ENCODE measurements at places on chromosomes 12 and 14.

GRCh38 chr12:116015525-116015924, 262.0 kb downstream of the MED13L start:
- peak; percentile 8 for DNase-seq

DNA sequence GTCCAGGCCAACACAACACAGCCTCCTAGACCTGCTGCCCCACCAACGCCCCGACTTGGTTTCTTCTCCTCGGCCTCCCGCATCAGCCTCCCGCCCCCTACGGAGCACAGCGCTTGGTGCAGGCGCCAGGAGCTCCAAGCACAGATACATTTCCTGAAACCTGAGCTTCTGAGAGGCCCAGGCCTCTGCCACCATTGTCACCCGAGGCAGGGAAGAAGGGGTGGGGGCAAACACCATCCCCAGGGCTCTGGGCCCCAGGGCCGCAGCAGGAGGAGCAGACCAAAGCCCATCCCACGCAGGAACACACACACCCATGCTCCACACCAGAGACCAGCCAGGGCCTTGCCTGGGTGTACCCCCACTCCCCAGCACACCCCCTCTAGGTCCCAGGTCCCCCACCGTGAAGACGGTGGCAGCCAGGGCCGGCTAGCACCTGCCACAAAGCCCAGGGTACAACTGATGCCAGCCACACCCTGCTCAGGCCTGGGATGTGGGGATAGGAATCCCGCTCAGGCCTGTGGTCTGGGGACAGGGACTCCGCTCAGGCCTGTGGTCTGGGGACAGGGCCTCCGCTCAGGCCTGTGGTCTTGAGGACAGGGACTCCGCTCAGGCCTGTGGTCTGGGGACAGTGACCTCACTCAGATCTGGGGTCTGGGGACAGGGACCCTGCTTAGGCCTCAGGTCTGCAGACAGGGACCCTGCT, 5.4 kb downstream of the JAG2 start:
- DNase-seq = no peak

- DNase-seq = no peak
Measured at GRCh38 chr14:61221906-61222305, 59.2 kb downstream of the TMEM30B start.

DNA sequence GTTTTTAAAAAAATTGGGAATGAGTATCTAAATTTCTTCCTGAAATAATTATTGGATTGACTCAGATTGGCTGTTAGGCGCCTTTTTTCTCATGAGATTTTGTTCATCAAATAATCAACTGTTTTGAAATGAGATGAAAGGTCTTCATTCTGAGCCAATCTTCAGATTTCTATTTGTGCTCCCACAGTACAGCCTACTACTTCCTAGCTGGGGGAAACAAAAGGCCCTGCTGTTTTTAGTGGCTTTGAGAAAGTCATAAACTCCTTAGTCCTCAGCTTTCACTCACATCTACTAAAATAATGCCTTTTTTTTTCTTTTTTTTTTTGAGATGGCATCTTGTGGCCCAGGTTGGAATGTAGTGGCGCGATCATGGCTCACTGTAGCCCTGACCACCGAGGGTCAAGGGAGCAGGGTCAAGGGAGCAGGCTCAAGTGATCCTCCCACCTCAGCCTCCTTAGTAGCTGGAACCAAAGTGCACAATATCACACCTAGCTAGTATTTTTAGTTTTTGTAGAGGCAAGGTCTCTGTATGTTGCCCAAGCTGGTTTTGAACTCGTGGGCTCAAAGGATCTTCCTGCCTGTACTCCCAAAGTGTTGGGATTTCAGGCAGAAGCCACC, 15.2 kb downstream of the NACA start:
- DNase-seq = no peak

DNA sequence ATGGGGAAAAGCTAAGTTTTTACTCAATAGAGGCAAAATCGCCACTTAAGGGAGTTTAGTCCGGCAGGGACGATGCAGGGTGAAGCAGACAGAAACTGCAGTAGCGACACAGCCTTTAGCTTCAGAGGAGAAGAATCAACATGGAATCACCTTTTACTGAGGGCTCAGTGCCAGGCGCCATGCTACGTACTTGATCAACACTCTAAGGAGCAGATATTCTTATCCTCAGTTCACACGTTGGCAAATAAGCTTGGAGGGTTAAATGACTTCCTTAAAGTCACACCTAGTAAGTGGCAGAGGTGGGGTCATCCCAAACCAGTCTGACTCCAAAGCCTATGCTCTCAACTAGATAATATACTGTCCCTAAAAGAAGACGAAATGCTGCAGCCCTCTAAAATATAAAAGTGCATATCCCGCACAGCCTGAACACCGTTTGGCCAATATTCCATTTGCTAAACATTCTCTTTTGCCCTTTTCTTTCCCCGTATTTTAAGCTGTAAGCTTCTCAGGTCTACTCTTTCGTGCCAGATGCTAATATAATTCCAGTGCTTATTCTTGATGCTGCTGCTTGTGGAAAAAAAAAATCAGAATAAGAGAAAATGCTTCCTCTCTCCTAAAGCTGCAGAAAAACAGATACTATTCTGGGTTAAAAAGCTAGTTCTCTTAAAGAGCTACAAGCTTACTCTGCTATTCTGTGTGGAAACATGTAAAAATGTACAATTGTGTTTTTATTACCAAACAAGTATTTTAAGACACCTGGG, 10.9 kb downstream of the CCDC92 start:
- DNase-seq = no peak

GRCh38 chr14:55025948-55026347, 951 bp downstream of the WDHD1 start:
- no peak for DNase-seq

GRCh38 chr12:66345956-66346355, 43.7 kb downstream of the HELB start:
- no peak for DNase-seq

DNA sequence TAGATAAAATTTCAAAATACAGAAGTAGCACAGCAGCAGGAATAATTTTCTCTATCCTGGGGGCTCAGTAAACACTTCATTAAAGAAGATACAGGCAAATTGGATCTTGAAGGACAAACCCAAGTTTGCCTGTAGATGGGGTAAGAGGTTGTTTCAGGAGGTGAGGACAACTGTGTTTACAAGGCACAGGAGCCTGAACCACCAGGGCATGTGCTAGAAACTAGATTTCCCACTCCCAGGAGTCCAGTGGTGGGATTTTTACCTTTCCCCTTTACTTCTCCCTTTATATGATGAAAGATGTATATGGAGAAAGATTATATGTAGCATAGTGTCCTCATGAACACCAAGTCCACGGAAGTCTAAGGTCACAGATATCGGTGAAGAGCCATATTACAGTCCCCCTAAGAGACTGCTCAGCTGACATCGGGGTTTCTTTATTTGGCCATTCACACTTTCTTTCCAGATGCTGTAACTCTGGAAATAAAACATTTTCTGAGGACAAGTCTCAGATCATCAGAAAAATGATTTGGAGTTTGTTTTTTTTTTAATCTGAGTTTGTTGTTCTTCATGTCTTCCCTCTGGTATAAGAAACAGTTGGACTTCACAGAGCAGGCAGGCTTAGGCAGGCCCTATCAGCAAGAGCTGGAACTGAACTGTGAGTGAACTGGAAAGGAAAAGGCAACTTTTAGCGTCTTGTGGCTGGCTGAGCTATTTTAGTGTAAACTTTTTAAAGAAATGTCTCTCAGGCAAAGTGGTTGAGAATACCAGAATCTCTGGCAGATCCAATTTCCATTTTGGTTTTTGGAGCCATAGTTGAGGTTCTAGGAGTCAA, 8.0 kb upstream of the EVL start:
- no peak for DNase-seq

GRCh38 chr12:45379261-45379660, 163.4 kb downstream of the ANO6 start:
- peak; percentile 37 for DNase-seq

- no peak for DNase-seq
Measured at GRCh38 chr12:83904175-83904574, 1008.4 kb downstream of the SLC6A15 start.

DNA sequence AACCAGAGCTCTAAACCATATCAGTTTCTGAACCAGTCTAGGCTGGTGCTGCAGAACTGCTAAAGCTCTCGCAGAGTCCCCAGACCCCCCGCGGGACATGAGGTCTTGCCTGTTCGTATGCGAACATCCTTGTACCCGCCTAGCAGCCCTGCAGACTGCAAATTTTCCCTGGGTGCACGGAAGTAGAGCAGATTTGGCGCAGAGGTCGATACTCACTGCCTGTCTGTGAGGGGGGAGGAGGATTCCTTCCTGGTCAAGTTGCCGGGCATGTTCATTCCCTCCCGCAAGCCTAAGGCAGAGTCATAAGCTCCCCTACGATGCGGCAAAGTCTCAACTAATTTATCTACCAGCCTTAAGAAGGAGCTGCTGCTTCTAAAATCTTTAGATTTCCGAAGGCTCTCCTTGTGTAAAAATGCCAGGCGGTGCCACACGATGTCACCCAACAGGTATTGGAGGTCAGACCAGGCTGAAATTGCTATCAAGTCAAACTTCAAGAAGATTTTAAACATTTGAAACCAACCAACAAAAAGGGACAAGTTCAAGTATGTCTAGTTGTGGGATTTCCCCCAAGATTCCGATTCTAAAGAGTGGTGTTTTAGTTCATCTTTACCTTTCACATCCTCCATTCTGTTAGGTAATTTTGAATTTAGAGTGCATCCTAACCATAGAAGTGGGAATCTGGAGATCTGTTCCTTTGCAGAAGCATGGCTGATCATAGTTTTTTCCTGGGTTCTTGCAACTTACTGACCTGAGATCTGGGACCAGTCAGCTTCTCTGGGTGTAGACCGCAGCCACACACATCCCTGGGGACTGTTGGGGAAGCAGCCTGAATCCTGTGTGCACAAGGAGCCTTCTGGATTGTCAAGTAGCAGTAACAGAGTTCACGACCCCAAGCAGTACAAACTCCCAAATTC, 1.6 kb upstream of the PAX9 start:
- DNase-seq = peak; percentile 74

DNA sequence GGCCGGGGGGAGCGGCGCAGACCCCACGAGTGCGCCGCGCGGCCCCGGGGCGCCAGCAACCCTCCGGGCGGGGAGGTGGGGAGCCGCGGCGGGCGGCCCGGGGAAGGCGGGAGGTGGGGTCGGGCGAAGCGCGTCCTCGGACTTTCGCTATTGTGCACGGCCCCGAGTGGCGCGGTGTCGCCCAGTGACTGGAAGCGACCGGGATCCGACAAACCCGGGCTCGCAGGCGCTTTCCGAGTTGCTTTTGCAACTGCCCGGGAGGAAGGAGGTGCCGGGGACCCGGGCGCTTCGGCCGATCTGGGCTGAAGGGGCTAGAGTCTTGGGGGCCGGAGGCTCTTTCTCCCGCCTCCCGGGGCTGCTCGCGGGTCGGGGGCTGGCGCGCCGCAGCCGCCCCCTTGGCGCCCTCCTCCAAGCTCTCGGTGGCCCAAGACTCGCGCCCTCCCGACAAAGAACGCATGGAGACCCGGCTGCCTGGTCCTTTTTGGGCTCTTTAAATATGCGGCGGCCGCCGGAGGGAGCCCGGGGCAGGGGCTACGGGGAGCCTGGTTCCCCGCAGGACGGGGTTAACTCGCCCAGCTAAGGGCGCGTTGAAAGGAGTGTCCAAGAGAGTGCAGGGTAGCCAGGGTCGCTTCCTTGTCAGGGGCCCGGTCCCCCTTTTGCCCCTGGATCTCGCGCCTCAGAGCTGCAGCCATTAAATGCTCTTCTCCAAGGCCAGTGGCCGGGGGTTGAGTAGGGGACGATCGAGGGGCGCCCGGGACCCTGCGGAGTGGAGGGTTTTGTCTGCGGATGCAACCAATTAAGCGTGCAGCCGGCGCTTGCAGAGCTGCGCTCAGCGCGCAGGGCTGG, 1.4 kb downstream of the HMGA2 start:
- peak; percentile 58 for DNase-seq

DNA sequence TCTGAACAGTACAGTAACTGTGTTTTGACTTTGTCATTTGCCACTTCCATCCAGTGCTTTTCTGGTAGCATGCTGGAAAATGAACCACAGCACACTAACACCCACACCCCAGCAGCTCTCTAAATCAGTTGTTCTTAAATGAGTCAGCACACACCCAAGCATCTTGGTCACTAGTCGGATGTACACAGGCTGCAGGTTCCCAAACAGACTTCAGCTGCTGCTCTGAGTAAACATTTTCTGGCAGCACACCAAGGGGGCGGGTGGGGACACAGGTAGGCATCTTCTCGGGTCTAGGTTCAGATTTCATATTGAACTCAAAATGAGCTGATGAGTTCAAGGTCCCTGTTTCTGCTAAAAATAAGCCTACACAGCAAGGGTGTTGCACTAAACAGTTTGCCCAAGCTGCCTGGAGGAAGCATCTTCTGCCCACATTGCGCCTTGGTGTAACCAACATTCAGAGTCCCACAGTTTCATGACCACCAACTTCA, 39.8 kb downstream of the IFNG start:
- DNase-seq = peak; percentile 9

GRCh38 chr14:103003850-103004249, 53.5 kb downstream of the CDC42BPB start:
- no peak for DNase-seq

DNA sequence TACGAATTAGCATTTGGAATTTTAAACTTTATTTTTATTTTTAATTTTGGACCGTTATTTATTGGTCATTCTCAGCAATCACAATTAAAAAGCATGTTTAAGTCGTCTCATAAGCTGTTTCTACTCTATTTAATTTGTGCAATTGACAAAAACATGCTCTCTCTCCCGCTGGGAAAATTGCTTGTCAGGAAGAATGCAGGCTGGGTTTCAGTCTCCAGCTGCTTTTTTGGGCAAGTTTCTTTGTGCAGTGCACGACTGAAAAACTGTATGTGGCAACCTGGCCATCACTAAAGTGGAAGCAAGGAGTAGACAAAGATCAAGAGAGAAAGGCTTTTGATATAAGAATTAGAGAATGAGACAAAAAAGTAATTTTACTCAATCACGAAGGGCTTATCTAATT, 941.5 kb upstream of the MDGA2 start:
- DNase-seq = no peak

DNA sequence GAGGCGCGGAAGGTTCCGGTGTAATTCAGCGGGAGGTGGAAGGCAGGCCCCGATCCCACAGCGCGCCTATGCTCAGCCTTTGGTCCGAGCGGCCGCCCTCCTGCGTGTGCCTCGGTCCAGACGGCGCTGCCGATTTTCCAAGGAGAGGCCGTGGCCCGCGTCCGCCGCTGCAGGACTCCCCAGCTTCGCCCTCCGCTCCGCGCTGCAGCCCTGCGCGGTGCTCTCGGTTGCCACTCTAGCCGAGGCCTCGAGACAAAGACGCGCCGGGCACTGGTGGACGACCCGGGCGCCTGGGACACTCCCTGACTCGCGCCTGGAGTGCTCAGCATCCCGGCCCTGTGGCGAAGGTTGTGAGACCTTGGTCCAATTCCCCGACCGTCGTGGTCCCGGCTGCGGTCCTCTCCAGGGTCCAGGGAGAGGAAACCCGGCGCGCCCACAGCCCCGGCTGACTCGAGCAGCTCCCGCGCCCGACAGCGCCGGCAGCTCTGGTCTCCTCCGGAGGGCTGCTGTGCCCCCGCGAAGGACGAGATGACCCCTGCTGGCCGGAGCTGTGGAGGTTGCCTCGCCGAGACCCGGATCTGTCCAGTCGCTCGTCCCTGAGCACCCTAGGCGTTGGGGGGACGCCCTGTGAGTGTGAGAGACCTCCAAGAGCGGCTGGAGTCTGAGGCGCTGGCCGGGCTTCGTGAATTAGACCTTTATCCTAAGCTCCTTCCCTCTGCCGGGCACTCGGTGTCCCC, 6.5 kb downstream of the HOXC12 start:
- DNase-seq = no peak

Measured in Daoy (cell line).